ENCODE measurements at places on chromosomes 7 and 10.

DNA sequence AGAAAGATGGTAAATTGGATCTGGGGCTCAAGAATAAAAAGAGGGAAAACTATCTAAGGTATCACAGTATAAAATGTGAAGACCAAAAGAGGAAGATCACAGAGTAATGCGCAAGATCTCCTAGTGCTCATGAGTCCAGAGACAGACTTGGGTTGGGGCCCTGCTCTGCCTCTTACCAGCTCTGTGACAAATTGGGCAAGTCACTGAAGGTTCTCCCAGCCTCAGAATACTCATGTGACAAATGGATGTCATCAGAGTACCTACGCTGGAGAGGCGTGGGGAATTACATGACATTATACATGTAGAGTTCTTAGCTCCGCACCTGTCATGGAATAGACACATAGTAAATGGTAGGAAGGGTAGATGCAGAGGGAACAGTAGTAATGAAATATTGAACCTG is 124.4 kb downstream of the DOCK4 start:
- no peak for DNase-seq

DNA sequence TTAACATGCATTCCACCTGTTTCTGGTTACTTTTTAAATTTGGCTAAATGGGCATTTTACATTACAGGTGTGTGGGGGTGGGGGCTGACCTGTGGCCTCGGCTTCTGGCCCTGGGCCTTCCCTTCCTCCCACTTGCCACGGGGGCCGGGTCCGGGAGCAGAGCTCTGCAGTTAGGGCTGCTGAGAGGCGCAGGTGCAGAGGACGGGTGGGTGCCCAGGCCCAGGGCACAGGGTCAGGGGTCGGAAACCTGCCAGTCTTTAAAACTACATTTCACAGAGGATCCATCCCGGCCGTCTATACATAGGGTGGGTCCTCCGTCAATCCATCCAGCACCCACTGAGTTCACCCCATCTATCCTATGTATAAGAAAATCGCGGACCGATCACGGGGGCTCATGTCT is 106.5 kb upstream of the INSIG1 start:
- DNase-seq = no peak

GRCh38 chr10:28365840-28366239 is 63.0 kb upstream of the MPP7 start:
- DNase-seq = peak; percentile 71

DNA sequence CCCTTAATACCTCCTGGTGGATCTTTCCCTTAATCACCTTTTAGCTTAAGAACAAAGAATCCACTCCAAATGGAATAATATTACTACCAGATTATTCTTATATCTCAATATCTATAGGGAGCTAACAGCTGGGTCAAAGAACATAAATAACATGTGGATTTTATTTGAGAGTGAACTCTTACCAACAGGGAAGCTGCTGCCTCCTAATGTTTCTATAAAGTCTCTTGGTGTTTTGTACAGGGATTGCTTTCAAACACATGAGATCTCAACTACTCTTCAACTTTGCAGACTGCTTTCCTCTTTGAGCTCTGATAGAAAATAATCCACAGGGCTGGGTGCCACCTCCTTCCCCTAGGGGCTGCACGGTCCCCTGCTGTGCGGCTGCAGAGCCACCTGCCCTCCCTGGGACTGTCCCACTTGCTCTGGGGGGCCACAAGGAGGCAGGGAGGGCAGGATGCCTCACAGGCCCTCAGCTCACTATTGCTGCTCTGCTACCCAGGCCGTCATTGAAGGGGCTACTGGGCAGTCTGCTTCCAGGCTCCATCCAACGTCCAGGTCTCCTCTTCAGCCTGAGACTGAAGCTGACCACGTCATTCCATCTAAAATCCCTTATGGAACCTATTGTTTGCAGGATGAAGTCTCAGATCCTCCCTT is 191.2 kb downstream of the CXCL12 start:
- DNase-seq = no peak

- peak; percentile 4 for DNase-seq
Measured at GRCh38 chr7:64630496-64630895, 35.4 kb upstream of the ZNF107 start.

DNA sequence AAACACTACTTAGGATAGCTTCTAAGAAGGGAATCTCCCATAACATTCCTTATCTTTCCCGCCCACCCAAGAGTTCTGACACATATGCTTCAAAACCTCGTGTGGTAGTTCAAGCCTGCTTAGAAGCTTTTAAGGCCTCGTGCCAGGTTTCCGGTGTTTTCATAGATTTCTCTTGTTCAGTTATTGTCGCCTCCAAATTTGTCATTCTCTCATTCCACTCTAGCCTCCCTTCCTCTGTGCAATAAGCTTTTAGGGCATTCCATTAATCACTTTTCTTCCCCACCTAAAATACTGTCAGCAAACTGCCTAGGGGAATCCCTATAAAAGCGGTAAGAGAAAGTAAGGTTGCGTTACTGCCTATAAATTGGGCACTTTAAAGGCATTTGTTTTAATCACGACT is 718 bp upstream of the BPGM start:
- peak; percentile 46 for DNase-seq

DNA sequence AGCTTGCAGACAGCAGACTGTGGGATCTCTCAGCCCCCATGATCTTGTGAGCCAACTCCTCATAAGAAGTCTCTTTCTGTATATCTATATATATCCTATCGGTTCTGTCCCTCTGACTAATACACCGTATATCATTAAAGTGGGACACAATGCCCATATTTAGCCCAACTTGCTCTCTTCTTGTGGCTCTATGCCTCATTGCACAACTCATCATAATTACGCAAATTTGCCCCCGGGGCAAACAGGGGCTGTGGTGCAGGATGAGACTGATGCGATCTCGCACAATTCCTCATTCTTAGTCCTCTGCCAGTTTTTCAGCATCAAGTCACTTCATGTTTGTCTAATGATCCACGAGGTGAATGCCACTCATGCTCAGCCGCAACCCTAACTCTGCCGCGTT is 183.2 kb downstream of the PRPF18 start:
- peak; percentile 10 for DNase-seq

DNA sequence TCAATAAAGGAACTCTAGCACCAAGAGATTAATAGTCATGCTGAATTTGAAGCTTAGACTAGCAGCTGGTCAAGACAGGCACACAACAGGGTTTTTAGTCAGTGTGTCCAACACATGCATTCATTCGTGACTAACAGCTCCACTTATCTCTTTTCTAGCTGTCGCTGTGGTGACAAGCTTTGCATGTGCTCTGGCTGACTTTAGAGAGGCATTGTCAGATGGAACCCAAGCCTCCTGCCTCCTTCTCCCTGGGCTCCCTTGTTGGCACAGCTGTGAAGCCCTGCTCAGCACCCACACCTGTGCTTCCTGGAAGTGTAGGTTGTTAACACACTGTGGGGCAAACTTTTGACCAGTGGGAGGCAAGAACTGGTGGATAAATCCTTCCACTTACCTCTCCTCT is 9.8 kb upstream of the AGK start:
- no peak for DNase-seq

GRCh38 chr10:101091546-101092290 is 29.9 kb downstream of the KAZALD1 start:
- no peak for DNase-seq

DNA sequence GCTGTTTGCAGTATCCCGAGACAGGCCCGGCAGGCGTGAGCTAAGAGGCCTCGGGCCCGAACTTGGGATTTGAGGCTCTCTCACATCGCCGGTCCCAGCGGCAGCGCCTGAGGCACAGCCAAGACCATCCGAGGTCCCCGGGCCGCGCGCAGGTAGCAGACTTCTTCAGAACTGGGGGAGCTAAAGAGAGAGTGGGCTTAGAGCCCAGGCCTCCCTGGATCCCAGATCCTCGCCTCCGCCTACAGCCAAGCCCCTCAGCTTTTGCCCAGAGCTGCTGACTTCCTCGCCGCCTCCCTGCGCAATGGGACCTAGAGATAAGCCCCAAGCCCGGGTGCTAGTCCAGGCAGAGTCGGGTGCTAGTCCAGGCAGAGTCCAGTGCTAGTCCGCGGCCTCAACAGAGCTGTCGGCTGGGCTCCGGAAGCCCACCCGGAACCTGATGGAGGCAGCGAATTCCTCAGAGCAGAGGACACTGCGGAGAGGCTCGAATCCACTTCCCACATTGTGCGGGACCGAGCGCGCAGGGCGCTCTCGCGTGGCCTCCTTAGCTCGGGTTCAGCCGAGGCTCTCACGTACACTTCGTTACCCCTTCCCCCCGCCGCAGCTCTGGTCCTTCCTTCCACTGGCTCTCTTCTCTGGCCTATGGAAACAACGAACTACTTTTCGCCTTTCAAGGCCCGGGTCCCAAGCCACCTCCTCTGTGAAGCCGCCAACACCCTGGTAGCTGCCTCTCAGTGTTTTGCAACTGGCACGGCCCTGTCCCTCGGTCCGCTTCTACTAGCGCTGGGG is 5.8 kb downstream of the LBX1 start:
- DNase-seq = no peak

GRCh38 chr7:23471106-23471859 is 992 bp upstream of the IGF2BP3 start:
- no peak for DNase-seq

- DNase-seq = no peak
Measured at GRCh38 chr10:100653957-100654781, 91.2 kb upstream of the PAX2 start.

- no peak for DNase-seq
Measured at GRCh38 chr7:106462914-106463482, 178.2 kb upstream of the NAMPT start.

DNA sequence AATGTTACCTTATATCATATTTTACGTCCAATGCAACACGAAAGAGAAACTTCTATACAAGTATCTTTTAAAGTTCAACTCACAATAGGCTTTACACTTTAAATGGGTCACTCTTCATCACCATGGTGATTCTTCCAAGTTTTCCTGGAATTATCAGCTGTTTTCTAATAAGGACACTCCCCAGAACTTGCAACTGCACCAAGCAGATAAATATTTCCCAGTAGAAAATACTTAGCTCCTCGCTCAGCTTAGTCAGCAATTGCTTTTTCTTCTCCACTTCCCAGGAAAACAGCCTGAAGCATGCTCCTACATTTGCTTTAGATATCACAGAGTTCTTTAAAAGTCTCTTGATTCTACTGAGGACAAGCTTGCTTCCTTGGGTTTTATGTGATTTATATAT is 25.7 kb upstream of the ADD3 start:
- DNase-seq = no peak

DNA sequence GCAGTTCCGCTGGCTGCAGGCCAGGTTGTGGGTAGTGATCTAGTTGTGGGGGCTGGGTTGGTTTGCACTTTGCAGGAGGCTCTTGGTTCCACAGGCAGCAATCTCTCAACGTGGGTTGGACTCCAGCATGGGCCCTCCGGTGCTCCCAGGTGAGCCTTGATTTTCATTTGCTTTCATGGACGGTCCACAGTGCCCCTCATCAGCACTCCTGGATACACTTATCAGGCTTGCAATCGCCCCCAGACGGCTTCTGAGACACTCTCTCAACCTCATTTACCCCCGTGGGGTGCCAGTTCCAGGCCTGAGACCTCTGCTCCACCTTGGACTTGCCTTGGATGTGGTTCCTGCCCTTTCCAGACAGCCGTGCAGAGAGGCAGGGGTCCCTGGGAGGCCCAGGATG is 31.3 kb upstream of the ZNF273 start:
- no peak for DNase-seq

DNA sequence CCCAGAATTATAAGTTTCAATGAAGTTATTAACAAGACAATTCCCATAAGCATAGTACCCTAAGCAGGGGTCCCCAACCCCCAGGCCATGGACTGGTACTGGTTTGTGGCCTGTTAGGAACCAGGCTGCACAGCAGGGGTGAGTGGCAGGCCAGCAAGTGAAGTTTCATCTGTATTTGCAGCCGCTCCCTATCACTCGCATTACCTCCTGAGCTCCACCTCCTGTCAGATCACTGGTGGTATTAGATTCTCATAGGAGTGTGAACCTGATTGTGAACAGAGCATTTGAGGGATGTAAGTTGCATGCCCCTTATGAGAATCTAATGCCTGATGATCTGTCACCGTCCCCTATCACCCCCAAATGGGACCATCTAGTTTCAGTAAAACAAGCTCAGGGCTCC is 36.0 kb upstream of the KIAA1217 start:
- no peak for DNase-seq

DNA sequence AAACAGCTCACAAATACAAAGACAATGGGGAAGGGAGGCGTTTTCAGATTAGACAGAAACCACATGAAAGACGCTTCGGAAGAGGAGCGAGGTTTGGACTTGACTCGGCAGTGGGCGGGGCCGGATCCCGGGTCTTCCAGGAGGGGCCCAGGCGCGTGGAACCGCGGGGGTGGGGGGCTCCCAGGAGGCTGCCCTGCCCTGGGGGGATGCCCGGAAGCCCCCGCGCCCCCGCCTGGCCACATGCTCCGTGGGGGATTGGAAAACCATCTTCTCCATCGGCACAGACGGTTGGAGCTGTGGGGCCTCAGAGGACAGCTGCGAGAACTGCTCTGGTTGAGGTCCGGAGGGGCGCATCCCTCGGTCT is 186.0 kb upstream of the SHH start:
- DNase-seq = no peak

DNA sequence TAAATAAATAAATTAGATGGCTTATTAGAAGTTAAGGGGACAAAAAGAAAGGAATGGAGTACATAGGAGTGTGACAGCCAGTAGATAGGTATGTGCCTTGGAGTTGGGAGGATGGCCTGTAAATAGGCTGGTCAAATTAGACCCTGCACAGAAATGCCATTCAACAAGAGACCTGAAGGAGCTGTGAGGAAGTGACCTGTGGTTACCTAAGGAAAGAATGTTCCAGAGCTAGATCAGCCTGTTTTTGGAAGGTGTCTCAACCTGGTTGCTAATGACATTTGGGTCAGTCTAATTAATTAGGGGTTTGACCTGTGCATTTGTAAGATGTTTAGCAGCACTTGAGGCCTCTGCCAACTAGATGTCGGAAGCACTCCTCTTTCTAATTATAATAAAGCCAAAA is 315.3 kb upstream of the PLXDC2 start:
- DNase-seq = no peak

- no peak for DNase-seq
Measured at GRCh38 chr7:123096976-123097375, 101.5 kb upstream of the TAS2R16 start.

GRCh38 chr7:122035876-122036275 is 108.2 kb downstream of the AASS start:
- DNase-seq = no peak

DNA sequence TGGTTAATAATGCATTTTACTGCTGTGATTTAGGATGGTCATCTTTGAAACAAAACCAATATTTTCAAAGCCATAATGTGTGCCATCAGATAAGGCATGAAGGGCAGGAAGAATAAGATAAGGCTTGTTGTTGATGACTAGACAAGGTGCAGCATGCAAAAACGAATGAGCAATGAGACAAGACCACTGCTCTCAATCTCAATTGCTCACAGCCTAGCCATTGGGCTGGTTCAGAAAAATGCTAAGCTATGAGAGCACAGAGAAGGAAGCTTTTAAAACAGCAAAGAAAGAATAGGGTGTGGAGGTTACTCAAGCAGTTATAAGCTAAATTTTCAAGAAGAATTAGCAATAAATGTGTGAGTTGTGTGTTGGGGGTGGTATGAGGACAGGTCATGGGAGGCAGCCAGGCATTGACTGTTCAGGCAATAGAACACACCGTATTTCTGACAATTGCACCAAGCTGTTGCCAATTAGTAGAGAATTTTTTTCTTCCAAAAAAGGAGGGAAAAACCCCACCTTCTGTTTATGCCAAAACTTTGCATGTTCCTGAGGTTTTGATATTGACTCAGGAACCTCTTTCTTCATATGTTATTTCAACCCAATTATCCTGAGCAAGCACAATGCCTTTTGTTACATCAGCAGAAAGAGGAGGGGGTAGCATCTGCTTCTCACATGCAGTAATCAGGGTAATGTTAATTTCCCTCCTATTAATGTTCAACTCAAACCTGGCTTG is 276.5 kb downstream of the HDAC9 start:
- DNase-seq = peak; percentile 65
